ENCODE measurements at places on chromosomes 2 and 18.

DNA sequence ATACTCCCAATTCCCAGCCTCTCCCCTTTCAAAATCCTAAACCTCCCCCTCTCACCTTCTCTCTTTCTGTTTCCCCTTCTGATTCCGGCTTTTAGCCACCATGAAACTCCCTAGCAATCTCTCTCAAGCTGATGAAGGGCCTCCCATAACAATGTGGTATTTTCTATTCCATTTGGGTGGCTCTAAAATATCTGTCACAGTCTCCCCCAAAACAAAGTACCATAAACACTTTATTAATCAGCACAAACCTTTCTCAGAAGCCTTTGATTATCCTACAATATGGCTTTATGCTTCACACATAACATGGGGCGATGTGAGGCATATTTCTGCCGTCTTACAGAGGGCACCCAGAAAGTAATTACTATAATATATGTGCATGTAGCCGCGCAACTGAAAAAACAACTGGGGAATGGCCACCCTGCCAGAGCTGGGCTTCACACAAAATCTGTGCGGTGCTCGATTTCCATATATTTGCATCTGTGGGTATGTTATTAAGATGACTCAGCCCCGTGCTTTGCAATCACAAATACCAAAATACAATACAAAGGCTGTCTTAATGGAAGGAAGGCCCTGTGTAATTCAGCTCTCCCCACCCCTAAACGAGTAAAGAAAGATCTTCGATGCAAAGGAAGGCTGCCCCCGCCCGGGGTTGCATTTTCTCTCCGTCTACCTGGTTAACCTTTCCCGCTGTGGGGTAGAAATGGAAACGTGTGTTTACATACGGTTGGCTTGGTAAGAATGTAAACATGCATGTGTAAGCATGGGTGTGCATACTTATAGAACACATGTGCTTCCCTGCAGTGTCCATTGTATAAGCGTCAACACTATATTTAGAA is 81.4 kb downstream of the CELF4 start:
- no peak for DNase-seq

- DNase-seq = no peak
Measured at GRCh38 chr2:39431592-39432316, 5.3 kb downstream of the MAP4K3 start.

- DNase-seq = no peak
Measured at GRCh38 chr2:235621736-235622135, 127.9 kb downstream of the AGAP1 start.

GRCh38 chr18:13436576-13436975 is 218.0 kb downstream of the LDLRAD4 start:
- DNase-seq = no peak

GRCh38 chr2:165295643-165296042 is 56.4 kb downstream of the SCN2A start:
- no peak for DNase-seq

DNA sequence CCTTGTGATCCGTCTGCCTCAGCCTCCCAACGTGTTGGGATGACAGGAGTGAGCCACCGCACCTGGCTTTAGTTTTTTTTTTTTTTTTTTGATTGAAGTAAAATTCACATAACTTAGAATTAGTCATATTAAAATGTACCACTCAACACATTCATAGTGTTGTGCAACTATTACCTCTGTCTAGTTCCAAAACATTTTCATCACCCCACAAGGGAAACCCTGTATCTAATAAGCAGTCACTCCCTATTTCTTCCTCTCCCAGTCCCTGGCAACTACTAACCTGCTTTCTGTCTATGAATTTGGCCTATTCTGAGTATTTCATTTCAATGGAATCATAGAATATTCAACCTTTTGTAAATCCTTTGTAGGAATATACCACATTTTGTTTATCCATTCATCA is 123.9 kb upstream of the FAM117B start:
- no peak for DNase-seq

DNA sequence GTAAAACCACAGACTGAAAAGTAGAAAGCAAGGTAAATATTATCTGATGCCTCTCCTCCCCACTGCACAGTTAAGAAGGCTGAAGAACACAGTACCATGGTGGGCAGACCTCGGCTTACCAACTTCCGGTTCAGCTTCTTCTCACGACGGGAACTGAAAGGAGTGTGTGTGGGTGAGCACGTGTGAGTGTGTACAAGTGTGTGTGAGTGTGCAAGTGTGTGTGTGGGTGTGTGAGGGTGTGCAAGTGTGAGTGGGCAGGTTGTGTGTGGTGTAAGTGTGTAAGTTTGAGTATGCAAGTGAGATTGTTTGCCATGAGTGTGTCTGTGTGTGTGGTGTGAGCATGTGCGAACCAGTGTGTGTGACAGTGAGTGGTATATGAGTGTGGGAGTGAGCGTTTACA is 103.5 kb downstream of the ADD2 start:
- DNase-seq = no peak

- DNase-seq = no peak
Measured at GRCh38 chr2:219957820-219958219, 330.4 kb downstream of the SLC4A3 start.

DNA sequence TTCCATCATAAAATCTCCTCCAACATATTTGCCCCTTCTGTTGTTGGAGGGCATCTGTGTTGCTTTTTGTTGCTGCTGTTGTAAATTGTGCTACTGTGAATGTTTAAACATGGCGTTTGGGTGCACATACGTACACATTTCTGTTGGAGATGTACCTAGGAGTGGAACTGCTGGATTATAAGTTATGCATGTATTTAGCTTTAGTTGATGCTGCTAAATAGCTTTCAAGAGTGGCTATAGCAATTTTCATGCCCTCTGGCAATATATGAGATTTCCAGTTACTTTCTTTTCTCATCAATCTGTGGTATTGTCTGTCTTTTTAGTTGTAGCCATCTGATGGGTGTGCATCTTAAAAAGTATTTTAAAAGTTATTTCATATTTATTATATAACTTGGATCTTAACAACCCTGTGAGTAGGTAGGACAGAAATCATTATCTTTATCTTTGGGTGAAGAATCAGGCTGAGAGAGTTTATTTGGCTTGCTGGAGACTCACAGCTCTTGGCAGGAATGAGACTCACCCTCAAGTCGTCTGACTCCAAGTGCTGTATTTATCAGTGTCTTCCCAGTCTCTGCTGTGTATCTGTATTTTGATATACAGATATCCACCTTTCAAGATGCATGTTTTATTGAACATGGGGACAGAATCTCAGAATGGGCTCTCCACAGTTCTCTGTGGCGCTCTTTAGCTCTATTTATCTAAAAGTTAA is 16.9 kb downstream of the ZNF236 start:
- no peak for DNase-seq

DNA sequence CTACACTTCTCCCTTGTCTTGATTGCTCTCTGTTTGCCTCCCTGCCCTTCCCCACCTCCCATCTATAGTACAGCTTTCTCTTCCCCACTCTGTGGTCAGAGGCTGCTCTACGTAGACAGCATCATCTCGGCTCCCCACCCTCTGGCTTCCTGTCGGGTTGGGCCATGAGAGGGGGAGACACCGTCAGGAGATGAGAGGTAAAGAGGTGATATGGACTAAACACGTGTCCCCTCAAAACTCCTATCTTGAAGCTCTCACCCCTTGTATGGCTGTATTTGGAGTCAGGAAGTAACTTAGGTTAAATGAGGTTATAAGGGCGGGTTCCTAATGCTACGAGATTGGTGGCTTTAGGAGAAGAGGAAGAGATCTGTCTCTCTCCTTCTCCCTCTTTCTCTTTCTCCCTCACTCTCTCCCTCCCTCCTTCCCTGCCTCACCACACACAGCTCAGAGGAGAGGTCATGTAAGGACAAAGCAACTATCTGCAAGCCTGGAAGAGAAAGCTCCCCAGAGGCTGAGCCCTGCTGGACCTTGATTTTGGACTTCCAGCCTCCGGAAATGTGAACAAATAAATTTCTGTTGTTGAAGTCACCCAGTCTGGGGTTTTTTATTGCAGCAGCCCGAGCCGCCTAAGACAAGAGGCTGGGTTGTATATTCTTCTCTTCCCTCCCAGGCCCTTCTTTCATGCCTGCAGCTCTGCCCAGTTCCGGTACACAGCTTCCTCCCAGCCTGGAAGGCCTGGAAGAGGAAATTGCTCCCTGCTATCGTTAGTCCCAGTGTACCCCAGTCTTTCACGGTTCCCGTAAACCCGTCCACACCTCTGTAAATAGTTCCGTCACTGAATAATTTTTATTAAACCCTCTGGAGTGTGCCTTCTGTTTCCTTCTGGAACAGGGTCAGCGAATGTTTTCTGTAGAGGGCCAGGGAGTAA is 138.0 kb downstream of the AKAIN1 start:
- DNase-seq = no peak

DNA sequence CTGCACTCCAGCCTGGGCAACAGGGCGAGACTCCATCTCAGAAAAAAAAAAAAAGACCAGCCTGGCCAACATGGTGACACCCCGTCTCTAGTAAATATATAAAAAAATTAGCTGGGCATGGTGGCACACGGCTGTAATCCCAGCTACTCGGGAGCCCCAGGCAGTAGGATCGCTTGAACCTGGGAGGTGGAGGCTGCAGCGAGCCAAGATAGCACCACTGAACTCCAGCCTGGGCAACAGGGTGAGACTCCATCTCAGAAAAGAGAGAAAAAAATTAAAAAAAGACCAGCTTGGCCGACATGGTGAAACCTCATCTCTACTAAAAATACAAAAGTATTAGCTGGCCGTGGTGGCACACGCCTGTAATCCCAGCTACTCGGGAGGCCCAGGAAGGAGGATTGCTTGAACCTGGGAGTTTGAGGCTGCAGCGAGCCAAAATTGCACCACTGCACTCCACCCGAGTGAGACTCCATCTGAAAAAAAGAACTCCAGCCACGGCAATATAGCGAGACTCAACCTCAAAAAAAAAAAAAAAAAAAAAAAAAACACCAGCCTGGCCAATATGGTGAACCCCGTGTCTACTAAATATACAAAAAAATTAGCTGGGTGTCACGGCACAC is 346.1 kb upstream of the PLGLB2 start:
- no peak for DNase-seq

GRCh38 chr2:132664096-132664495 is 5.9 kb downstream of the LYPD1 start:
- no peak for DNase-seq

GRCh38 chr2:219062081-219062480 is 1.4 kb upstream of the IHH start:
- no peak for DNase-seq

- no peak for DNase-seq
Measured at GRCh38 chr2:101114815-101115214, 36.4 kb downstream of the TBC1D8 start.

- DNase-seq = no peak
Measured at GRCh38 chr2:141199711-141200110, 931.1 kb downstream of the LRP1B start.

- no peak for DNase-seq
Measured at GRCh38 chr2:16244966-16245320, 304.6 kb downstream of the MYCN start.

GRCh38 chr18:13457327-13457726 is 238.8 kb downstream of the LDLRAD4 start:
- DNase-seq = peak; percentile 30

DNA sequence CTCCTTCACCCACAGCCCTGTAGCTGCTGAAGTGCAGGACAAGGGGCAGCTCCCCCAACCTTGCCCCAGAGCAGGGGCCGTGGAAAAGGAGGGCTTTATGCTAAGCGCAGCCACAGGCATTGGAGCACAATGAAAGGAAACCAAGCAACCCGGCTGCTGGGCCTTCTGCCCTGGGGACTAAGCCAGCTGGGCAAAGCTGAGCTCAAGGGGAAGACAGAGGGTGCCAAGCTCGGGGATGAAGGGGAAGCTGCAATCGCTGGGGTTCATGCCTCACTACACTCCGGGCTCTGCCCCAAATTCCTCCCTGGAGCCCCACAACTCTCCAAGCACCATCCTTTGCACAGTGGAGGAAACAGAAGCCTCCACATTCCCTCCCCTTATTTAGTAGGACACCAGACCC is 12.4 kb downstream of the SFXN5 start:
- DNase-seq = no peak

DNA sequence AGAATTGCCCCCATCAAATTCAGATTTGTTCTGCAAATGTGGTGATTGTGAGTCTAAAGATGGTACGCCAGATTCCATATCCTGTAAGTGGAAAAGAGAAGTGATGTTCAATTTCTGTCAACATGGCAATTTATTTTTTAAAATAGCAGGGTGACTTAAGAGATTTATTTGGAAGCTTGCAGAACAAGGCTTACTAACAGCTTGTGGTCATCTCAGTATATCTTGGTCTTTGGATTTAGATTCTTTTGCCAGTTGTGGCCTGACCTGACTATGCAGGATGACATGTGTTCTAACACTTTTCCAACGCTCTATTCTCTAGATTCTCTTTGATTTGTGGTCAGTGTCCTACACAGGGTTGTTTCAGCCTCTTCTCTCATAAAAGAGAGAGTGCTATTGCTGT is 74.4 kb downstream of the MAP3K20 start:
- no peak for DNase-seq

DNA sequence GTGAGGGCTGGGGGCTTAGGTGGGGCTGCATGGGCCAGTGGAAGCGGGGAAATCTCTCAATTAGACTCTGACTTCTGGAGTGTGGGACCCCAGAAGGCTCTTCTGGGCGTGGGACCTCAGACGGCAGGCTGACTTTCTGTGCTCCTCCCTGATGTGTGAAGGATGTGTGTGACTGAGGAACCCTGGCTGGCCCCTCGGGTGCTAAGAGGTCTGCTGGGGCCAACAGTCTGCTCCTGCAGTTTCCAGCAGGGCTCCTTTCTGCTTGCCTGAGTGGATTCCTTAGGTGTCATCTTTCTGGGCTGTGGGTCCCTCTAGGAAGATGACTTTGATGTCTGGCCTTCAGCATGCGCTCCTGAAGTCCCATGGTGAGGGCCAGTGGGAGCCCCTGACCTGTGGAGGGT is 167.5 kb downstream of the DYSF start:
- no peak for DNase-seq

DNA sequence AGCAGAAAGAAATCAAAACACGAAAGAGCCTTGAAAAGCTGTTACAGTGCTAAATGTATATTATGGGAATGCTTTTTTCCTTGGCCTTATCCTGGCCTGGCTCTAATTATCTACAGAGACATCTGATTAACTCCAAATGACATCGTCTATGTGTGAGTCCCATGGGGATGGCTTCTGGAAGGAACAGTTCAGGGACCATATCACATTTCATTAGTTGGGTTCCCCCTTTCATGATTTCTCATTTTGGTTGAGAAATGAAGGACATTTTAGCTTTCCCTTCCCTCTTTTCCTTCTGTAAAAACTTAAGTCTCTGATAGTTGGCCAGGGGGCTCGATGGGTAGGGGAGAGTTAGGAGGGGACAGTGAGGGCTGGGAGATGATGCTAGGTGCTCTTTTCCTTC is 116.7 kb downstream of the PRKCE start:
- DNase-seq = no peak

Measured in ureter (tissue), 1 donor.